ENCODE measurements at places on chromosomes 2 and 18.

GRCh38 chr18:12872408-12872807 is 11.6 kb downstream of the PTPN2 start:
- no peak for DNase-seq

- no peak for DNase-seq
Measured at GRCh38 chr2:79952616-79953015, 351.9 kb downstream of the LRRTM1 start.

DNA sequence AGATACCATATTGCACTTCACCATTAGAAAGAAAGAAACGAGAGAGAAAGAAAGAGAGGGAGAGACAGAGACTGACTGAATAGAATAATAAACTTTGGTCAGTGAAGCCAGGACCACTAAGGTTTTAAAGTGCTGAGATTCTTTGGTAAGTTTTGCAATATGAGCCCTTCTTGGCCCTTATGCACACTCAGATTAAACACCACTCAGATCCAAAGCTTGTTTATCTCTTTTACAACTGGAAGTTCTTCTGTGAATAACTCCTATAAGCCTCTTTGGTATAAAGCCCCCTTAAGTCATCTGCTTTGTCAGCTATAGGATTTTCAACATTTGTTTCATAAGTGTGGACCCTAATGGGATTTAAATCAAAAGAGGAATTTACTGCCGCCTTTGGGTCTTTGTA is 40.8 kb downstream of the PID1 start:
- peak; percentile 12 for DNase-seq

GRCh38 chr2:213119061-213119809 is 32.2 kb downstream of the IKZF2 start:
- DNase-seq: no peak

- no peak for DNase-seq
Measured at GRCh38 chr18:61019338-61020301, 313.6 kb upstream of the CDH20 start.

- DNase-seq: no peak
Measured at GRCh38 chr2:191369034-191369433, 123.8 kb downstream of the MYO1B start.

All from retinal pigment epithelial cell (primary cell).